Activated naive CD8-positive, alpha-beta T cell treated with anti-CD3 and anti-CD28 coated beads for 36 hours (primary cell): ENCODE measurements at places on chromosomes 3 and 15. TPM values are rescaled to one million over a fixed set of nuclear protein-coding genes. Genes with fewer than 3 reads are reported as not detected.

DNA sequence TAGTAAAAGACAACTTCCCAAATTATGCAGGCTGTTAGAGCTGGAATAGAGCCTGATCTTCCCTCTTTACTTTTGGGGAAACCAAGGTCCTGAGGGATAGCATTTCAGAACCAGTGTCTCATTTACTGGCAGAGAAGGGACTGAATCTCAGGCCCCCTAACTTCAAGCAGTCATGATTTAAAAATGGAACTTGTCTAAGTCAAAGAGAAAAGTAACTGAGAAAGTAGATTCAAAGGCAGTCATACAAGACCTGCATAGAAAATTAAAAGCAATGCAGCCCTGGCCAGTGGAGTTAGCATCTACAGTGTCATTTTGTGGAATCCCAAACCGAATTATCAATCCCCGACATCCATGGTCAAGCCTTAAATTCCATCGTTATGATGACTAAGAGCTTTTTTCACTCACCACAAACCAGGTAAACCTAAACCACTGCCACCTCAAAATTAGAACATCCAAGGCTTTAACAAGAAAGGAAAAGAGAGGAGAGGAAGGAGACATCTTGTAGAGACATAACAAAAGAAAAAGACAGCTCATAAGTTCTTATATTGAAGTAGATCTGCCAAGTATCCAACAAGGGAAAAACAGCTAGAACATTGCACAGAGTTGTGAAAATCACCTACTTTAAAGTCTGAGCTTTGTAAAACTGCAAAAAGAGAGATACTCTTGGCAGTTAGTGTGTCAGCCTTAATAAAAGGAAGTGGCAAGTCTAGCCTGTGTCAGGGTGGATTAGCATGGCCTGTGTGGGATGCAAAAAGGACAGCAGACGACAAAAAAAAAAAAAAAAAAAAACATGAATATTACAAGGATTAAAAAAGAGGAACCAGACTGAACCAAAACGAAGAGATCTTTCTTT, 54.1 kb upstream of the CCR2 start:
- H3K36me3 ChIP-seq: peaks cover 5% of the 10 kb centered on the region
- H3K27me3 ChIP-seq: peaks cover 12% of the 10 kb centered on the region

The OR5K2 gene
- not detected for total RNA-seq

- no peak overlapping the region for H3K4me3 ChIP-seq
- H3K27me3 ChIP-seq: no peaks in the 10 kb centered on the region
- peaks cover 35% of the 10 kb centered on the region for H3K4me1 ChIP-seq
- H3K27ac ChIP-seq: no peak overlapping the region
These were observed 25.8 kb downstream of the NPTN start for GRCh38 chr15:73607405-73607804.

DNA sequence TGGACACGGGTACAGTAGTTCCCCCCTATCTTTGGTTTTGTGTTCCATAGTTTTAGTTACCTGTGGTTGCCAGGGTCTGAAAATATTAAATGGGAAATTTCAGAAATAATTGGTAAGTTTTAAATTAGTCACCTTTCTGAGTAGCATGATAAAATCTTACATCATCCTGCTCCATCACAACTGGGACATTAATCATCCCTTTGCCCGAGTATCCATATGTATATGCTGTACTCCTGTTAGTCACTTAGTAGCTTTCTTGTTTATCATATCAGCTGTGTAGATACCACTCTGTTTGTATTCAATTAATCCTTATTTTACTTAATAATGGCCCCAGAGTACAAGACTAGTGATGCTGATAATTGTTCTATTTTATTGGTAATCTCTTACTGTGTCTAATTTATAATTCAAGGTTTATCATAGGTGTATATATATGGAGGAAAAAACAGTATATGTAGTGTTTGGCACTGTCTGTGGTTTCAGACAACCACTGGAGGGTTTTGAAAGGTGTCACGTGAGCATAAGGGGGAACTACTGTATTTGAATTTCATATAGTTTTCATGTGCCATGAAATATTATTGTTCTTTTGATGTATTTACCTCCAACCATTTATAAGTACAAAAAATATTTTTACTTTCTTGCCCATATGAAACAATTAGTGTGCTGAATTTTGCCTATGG, 41.4 kb downstream of the CTDSPL2 start:
- no peaks in the 10 kb centered on the region for H3K27me3 ChIP-seq
- peak; percentile 16 for DNase-seq
- H3K4me1 ChIP-seq: peaks cover 24% of the 10 kb centered on the region
- peaks cover 40% of the 10 kb centered on the region for H3K36me3 ChIP-seq
